ENCODE measurements at places on chromosomes 16 and 17. TPM values are rescaled to one million over a fixed set of nuclear protein-coding genes. Genes with fewer than 3 reads are reported as not detected.
A peak's percentile ranks its signal among the peaks of the same experiment; 100 is the strongest.

The RNFT1 gene
- 5.1 TPM for polyA plus RNA-seq

The PNMT gene
- polyA plus RNA-seq, result 0.06 TPM

GRCh38 chr16:66480265-66481080 lies 53.4 kb downstream of the BEAN1 start:
- no peak for DNase-seq

The VAT1 gene
- 93.9 TPM for polyA plus RNA-seq

DNA sequence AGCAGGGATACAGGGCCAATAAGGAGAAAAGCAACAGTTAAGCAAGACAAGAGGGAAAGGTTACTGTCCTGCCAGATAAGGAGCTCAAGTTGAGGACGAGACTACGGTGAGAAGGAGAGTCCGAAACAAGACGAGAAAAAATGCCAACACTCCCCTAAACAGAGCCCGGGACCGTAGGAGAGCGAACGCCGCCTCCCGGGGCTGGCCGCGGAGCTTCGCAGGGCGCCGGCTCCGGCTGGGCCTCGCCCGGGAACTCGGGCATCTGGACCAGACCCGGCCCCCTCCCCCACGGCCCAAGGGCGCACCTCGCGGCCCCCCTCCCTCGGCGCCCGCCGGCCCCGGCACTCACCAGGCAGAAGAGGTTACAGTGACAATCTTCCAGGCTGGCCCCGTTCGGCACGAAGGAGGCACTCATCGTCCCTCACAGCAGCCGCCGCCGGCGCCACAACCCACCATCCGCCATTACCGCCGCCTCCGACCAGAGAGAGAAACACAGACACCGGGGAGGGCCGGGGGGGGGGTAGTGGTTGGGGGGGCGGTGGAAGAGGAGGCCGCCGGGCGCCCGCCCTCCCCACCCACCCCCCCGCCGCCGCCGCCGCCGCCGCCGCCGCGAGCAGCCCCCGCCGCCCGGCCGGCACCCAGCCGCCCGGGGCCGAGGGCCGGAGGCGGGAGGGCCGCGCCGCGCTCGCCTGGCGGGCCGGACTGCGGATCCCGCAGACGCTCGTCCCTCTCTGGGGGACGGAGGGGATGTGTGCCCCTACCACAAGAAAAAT lies at the start of gene MED13:
TSS of gene MED13 (minus strand) at position 488 of the 773 bp plus-strand sequence. CDS start at position 415, 73 bp downstream.
- DNase-seq, result no peak

- no peak for DNase-seq
Observed at GRCh38 chr16:86122681-86123342, 223.8 kb downstream of the IRF8 start.

- DNase-seq, result no peak
Observed at GRCh38 chr17:75480281-75480680, 23.8 kb downstream of the TMEM94 start.

The OTOP3 gene
- polyA plus RNA-seq, result not detected

DNA sequence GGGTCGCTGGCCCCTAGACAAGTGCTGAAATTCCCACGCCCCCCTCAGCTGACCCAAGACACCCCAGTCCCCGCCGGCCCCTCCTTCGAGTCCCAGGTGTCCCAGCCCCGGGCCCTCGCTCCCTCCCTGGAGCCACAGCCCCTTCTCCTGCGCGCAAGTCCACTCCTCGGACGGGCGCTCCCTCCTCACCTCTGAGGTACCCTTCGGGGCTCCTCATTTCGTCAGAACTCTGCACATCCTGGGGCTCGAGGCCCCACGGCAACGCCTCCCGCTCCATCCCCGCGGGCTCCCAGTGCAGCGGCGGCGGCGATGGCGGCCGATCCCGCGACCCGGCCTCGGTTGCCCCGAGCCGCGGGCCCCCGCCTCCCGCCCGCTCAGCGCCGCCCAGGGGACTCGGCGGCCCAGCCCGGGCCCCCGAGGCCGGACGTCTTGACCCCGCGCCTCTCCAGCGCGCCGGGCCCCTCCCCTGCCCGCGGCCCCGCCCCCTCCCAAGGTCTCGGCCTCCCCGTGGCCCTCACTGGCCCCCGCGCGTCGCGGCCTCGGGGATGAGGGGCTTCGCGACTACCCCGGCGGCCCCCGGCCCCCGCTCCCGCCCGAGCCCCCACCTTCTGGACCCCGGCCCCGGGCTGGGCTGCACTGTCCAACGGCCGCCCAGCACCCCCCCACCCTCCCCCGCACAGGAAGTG lies at the start of gene ZNF768:
TSS of gene ZNF768 (minus strand) at position 430 of the 686 bp plus-strand sequence. CDS start at position 277, 153 bp downstream.
- no peak for DNase-seq

The RNU2-1 gene
- not detected for polyA plus RNA-seq

- DNase-seq, result no peak
Observed at GRCh38 chr17:80374732-80375585, 40.0 kb upstream of the ENDOV start.

GRCh38 chr16:63774302-63774701 lies 1347.6 kb downstream of the CDH11 start:
- DNase-seq, result no peak

- DNase-seq, result no peak
Observed at GRCh38 chr16:88706965-88707826, 893 bp downstream of the CTU2 start.

The CLEC18B gene
- 0.14 TPM for polyA plus RNA-seq

DNA sequence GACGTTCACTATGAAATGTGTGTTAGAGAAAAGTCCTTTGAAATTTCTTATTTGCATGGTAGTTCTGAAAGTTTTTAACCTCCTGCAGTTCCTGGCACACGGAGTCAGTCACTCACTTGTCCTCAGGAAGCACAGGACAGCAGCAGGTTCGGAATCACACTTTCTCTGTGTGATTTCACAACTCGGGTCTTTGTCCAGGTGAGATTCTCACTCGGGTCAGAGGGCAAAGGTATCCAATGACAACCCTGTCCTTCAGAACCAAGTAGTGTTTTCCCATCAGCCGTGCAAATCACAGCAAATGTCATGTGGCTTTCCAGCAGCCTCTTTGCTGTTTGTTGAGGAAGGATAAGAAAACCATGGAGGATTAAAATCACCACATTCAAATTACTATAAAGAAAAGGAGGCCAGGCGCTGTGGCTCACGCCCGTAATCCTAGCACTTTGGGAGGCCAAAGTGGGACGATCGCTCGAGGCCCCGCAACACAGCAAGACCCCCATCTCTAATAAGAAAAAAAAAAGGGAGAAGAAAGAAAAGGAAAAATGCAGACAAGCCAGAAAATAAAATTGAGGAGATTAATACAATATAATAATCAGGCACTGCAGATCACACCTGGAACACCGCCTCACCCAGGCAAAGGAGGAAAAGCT lies 22.0 kb downstream of the ADCY9 start:
- DNase-seq, result no peak

DNA sequence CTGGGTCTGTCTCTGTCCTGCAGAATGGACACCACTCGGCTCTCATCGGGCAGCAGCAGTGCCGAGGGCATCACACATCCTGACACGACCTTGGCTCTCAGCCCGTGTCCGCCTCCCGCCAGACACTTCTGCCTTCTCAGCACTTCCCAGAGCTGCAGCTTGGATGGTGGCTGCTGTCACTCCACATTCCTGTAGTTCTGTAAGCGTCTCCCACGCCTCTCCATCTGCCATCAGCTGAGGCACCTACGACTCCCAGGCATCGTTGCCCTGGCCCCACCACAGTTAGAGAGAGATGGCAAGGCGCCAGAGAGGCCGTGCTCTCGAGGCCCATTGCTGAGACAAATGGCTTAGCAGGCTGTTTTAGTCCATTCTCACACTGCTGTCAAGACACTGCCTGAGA lies 195.9 kb upstream of the CHMP6 start:
- DNase-seq, result no peak

GRCh38 chr17:51933647-51934046 lies 224.9 kb downstream of the CA10 start:
- no peak for DNase-seq

DNA sequence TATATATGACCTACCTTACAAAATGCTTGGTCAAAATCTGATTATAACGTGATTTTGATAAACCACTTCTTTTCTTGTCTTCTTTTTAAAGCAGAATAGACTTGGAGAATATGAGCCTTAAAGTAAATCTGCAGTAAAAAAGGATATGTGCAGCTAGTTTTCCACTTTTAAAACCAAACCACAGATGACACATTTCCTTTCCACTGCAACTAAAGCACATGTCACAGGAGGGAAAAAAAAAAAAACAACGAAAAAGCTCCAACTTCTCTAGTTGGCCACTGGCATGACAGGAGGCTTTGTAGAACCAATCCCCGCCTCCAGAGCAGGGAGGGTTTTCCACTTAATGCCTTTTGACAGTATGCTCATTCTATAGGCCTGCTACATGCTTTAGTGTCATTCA lies at the start of gene EVI2A:
TSS of gene EVI2A (minus strand) at position 142 of the 400 bp plus-strand sequence. CDS start 2,609 bp downstream, outside the sequence.
- DNase-seq, result peak; percentile 56

DNA sequence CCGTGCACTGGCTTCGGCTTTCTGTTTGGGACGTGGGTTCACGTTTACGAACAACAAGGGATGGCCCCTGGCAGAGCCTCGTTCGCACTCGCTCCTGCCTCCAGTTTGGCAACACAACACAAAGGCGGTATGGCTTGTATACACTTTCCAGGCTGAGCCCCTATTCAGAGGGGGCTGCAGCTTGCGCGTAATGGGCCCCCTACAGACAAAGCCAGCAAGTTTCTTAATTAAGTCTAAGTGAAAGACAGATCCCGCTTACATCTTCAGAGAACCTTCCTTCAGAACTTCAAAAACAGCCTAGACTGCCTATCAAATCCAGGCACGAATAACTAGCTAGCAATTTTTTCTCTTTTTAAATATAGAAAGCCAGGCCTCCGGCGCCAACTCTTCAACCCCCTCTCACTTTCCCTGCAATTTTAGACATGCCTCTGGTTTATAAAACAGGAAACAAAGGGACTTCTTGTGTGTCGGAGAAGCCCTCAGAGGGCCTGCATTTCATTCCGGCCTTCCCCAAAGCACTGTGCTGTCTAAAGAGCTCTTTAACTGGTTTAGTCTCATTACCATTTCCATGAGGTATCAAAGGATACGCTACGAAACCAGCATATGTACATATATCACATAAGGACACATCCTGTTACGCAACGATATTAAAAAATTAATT lies 244.9 kb downstream of the STX8 start:
- DNase-seq, result no peak

The MT4 gene
- not detected for polyA plus RNA-seq

DNA sequence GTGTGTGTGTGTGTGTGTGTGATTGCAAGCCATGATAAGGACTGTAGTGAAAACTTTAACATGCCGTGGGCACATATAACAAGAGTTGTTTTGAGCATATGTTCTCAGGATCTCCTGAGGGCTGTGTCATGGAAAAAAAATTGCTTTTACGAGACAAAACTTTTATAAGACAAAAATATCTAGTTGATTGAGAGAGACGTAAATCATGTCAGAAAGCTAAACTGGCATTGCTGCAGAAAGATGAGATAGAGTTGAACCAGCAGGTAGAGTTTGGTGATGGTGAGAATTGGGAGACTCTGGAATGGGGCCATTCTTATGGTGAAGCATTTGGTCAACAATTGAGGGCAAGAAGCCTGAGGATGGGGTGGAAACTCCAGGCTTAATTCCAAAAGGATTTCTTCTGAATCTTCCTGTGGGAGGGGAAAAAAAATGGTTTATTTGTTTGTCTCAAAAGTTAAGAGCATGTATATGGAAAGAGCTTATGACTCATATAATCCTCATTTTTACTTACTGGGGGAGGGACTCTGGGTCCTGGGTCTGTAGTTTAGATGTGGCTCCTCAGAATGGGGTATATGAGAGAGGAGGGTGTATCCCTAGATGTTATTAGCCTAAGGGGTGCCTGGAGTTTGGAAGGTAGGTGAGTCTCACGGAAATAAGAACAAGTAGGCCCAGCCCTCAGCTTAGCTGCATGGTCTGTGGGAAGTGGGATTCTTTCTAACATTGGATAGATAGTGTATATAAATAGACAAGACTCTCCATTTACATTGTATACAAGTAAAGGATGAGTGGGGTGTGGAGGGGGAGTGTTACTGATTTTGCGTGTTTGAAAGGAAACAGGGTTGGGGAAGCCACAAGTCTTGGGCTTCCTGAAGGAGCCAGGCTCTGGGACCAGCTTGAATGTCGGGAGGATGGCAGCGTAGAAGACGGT lies 7.1 kb downstream of the MINK1 start:
- no peak for DNase-seq

DNA sequence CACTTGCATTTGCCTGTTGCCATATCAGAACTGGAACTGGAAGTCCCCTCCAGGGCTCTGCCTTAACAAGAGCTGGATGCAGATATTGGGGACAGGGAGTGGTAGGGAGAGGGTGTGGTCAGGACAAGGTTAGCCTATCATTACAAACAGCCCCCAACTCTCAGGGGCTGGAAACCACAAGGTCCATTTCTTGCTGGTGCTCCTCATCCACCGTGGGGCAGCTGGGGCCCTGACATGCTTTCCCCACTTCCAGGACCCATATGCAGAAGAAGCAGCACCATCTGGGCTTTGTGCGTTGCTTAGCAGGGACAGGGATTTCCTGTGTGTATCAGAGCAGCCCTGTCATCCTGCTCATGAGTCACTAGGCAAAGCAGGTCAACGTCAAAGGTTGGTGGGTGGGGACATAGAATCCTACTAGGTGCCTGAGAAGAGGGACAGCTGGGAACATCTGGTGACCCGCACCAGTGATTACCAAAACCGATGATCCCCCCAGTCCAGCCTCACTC lies 26.9 kb downstream of the RGS9 start:
- DNase-seq, result peak; percentile 51

DNA sequence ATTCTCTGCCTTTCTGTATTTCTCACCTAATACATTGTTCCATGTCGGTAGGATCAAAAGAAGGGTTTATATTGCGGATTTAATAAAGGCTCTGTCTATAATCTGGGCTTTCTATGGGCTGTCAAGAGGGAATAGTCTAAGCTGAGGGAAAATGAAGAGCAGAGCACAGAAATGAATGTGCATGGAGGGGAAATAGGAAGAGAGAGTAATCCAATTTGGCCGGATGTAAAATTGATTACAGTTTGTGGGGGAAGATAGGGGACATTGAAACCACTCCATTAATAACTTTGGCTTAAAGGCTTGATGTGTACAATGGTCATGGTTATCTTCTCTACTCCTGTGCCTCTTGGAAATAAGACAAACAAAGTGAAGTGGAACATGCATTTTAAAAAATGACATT lies 334.2 kb upstream of the CDH8 start:
- DNase-seq, result no peak

GRCh38 chr17:29619251-29619650 lies 3.5 kb downstream of the CORO6 start:
- peak; percentile 34 for DNase-seq

The CDRT15 gene
- polyA plus RNA-seq, result not detected

The KRTAP4-1 gene
- polyA plus RNA-seq, result not detected

DNA sequence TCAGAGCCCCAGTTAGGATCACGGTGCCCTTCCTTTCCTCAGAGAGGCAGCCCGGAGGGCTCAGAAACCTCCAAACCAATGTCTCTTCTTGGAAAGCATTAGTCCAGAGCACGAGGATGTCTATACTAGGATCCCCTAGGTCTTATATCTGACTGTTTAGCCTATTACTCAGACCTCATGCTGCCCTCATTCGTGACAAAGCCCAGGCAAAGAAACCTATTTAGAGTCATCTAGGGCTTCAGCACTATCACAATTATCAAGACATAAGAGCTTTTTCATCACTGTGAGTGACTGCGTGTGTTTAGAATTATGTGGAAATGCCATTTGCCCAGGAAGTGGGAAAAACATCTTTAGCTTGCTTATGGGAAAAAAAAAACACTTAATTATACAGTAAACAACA lies 159.8 kb upstream of the NOL11 start:
- no peak for DNase-seq

Data from foreskin keratinocyte (primary cell).